ENCODE measurements at places on chromosomes 7 and 10. TPM values are rescaled to one million over a fixed set of nuclear protein-coding genes. Genes with fewer than 3 reads are reported as not detected.

DNA sequence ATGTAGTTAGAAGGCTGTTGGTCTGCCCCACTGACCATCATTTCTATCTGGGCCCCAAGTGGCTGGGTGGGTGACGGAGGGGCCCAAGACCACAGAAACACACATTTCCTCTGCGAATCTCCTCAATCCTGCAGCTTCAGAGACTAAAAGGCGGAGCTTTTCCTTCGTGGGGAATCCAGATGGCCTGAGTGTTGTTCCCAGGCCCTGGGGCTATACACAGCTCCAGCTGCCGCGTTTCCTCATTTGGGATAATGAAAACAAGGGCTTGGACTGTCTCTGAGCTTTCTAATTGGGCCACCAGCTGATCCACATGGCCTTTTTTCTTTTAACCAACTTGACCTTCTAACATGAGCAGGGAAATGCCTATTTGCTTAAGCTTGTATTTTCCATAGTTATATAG is 339.9 kb downstream of the CXCL12 start:
- no peaks in the 10 kb centered on the region for H3K4me1 ChIP-seq
- no peaks in the 10 kb centered on the region for H3K27me3 ChIP-seq
- no peak for DNase-seq
- H3K4me3 ChIP-seq: no peak overlapping the region
- H3K27ac ChIP-seq: peak overlapping the region; percentile 77

The KAZALD1 gene
- 7.3 TPM for total RNA-seq

- H3K36me3 ChIP-seq: no peaks in the 10 kb centered on the region
- DNase-seq: no peak
- H3K4me3 ChIP-seq: no peak overlapping the region
- H3K4me1 ChIP-seq: no peaks in the 10 kb centered on the region
- H3K27ac ChIP-seq: no peak overlapping the region
- H3K27me3 ChIP-seq: no peaks in the 10 kb centered on the region
These were observed 23.0 kb downstream of the CRPPA start for GRCh38 chr7:16398146-16399017.

GRCh38 chr10:1020958-1021357 is 4.7 kb downstream of the IDI2 start:
- H3K36me3 ChIP-seq: peaks cover 41% of the 10 kb centered on the region
- H3K27ac ChIP-seq: no peak overlapping the region
- DNase-seq: no peak

GRCh38 chr10:93165367-93165766 is 91.7 kb downstream of the CYP26A1 start:
- no peaks in the 10 kb centered on the region for H3K4me1 ChIP-seq
- H3K27ac ChIP-seq: no peak overlapping the region
- no peaks in the 10 kb centered on the region for H3K36me3 ChIP-seq
- no peak for DNase-seq
- H3K27me3 ChIP-seq: peaks cover 10% of the 10 kb centered on the region

The GJD4 gene
- not detected for total RNA-seq

GRCh38 chr7:111368381-111369065 is 193.8 kb downstream of the IMMP2L start:
- no peaks in the 10 kb centered on the region for H3K36me3 ChIP-seq
- DNase-seq: no peak
- H3K27me3 ChIP-seq: no peaks in the 10 kb centered on the region
- H3K4me1 ChIP-seq: no peaks in the 10 kb centered on the region
- no peak overlapping the region for H3K27ac ChIP-seq
- no peak overlapping the region for H3K4me3 ChIP-seq

DNA sequence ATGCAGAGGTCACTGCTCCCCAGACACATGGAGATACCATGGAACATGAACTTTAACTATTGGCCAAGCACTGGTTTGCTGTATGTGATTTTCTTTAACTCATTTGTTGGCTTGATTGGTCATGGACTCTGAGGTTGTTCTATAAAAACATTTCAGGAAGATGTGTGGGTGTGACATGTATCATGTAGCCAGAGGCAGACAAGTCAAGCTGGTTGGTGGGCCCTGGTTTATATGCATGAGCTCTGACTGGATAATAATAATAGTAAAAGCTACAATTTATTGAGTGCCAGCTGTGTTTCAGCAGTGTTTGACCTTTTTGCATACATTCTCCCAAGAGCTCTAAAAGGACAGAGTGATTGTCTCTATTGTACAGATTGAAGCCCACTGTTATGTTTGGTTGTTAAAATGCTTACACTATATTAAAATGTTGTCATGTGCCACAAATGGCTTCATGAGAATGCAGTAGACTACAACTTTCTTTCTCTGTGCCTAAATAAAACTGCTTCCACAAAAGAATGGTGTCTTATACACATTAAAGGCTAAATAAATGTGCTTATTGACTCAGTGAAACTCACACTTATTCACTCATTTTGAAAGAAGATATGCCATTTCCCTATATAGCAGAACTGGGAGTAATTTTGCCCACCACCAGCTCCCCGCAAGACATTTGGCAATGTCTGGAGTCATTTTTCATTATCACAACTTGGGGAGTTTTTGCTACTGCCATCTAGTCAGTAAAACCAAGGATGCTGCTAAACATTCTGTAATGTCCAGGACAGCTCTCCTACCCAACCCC is 243.6 kb upstream of the NFE2L3 start:
- no peak overlapping the region for H3K27ac ChIP-seq
- no peaks in the 10 kb centered on the region for H3K36me3 ChIP-seq
- DNase-seq: no peak
- peaks cover 24% of the 10 kb centered on the region for H3K27me3 ChIP-seq
- H3K4me1 ChIP-seq: no peaks in the 10 kb centered on the region
- H3K4me3 ChIP-seq: no peak overlapping the region

The BAG3 gene
- 132 TPM for total RNA-seq

The ITPRID1 gene
- not detected for total RNA-seq

DNA sequence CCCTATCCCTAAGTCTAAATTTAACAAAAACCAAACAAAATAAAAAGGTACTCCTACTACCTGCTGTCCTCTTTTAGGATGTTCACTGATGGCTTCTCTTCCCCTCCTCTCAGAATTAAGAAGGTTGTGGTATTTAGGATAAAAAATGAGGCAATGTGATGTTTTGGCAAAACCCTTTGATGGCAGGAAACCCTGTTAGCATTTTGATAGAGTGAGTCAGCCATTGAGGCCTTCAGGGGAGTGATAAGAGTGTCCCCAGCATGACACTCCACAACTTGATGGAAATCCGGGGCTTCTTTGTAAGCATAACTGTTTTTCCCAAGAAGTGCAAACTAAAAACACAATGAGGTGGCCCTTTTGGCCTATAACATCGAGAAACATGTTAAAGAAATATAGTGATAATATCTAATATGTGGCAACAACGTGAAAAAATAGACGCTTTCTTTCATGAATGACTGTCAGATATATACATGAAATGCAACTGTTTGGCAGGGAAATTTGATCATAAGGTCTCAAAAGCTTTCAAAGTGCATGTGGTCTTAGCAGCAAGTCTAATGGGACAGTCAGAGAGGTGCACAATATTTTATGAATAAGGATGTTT is 55.0 kb downstream of the PRTFDC1 start:
- no peak overlapping the region for H3K27ac ChIP-seq
- DNase-seq: no peak
- no peak overlapping the region for H3K4me3 ChIP-seq
- peaks cover 4% of the 10 kb centered on the region for H3K4me1 ChIP-seq

- no peak overlapping the region for H3K4me3 ChIP-seq
- no peaks in the 10 kb centered on the region for H3K27me3 ChIP-seq
- no peak overlapping the region for H3K27ac ChIP-seq
- no peaks in the 10 kb centered on the region for H3K36me3 ChIP-seq
- DNase-seq: no peak
- no peaks in the 10 kb centered on the region for H3K4me1 ChIP-seq
These were observed 1056.2 kb downstream of the LRMDA start for GRCh38 chr10:76487582-76487981.

- H3K36me3 ChIP-seq: no peaks in the 10 kb centered on the region
- H3K27me3 ChIP-seq: no peaks in the 10 kb centered on the region
- no peak for DNase-seq
- no peak overlapping the region for H3K27ac ChIP-seq
- H3K4me3 ChIP-seq: no peak overlapping the region
These were observed 20.7 kb downstream of the OR13A1 start for GRCh38 chr10:45294681-45295080.

DNA sequence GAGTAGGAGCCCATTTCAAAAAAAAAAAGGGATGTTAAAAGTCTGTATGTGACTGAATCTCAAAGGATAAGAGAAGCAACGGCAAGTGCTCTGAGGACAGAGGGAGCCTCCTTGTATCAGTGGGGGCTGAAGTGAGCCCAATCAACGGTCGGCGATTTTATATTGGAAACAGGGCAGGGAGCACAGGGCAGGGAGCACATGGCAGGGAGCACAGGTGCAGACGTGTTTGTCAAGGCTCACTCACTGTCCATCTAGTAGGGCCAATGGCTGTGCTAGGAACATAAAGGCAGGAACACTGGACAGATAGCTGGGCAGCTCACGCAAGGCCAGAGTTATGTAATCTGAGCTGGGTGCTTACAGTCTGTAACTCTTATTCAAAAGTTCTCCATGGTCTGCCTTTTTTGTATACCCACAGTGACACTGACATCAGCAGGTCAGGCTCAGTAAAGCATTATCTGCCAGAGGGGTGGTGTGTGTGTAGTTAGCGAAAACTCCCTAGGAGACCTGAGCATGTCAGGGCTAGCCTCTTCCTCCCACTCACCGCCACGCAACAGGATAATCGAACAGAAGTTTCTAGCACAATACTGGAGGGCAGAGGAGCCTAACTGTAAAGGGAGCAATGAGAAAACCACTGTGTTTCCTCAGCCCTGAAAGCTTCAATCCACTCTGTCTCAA is 15.4 kb downstream of the AKR1B1 start:
- no peaks in the 10 kb centered on the region for H3K27me3 ChIP-seq
- H3K4me1 ChIP-seq: peaks cover 18% of the 10 kb centered on the region
- H3K36me3 ChIP-seq: peaks cover 12% of the 10 kb centered on the region
- no peak overlapping the region for H3K4me3 ChIP-seq
- H3K27ac ChIP-seq: no peak overlapping the region
- DNase-seq: no peak

The TUBB8 gene
- total RNA-seq: not detected

DNA sequence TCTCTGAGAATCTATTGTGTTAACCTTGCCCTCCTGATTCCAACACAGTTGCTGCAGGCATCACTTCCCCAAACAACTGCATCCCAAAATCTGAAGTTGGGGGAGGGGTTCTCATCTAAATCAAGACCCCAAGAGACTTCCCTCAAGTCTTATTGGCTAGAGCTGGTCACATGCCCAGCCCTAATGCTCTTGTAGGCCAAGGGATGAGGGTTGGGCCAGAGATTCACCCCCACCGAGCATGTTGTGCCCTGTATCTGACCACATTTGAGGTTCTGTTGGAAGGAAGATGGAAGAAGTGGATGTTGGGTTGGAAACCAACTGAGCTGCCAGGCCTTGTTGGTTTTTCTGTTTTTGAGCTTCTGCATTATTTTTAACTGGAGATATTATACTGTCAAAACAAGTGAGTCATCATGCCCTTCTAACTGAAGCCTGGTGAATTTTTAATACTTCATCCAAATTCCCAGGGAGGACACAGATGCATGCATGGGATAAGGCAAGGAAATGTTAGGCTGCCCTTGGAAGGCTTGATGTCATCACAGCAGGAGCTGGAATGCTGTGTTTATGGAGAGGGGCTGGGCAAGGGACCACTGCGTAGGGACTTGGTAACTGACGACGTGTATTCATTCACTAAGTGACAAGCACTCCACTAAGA is 68.6 kb upstream of the CACUL1 start:
- H3K27ac ChIP-seq: no peak overlapping the region
- no peaks in the 10 kb centered on the region for H3K4me1 ChIP-seq
- H3K4me3 ChIP-seq: no peak overlapping the region
- no peak for DNase-seq

The NYAP1 gene
- 0.15 TPM for total RNA-seq

- H3K4me1 ChIP-seq: peaks cover 12% of the 10 kb centered on the region
- peaks cover 26% of the 10 kb centered on the region for H3K27me3 ChIP-seq
- no peak overlapping the region for H3K4me3 ChIP-seq
- no peak overlapping the region for H3K27ac ChIP-seq
- no peaks in the 10 kb centered on the region for H3K36me3 ChIP-seq
These were observed 553.3 kb downstream of the MDFIC start for GRCh38 chr7:115475206-115475605.

GRCh38 chr7:6631605-6632004 is 5.5 kb upstream of the ZNF316 start:
- no peaks in the 10 kb centered on the region for H3K27me3 ChIP-seq
- H3K4me1 ChIP-seq: peaks cover 4% of the 10 kb centered on the region
- no peak overlapping the region for H3K4me3 ChIP-seq
- H3K36me3 ChIP-seq: no peaks in the 10 kb centered on the region
- H3K27ac ChIP-seq: no peak overlapping the region
- DNase-seq: no peak

DNA sequence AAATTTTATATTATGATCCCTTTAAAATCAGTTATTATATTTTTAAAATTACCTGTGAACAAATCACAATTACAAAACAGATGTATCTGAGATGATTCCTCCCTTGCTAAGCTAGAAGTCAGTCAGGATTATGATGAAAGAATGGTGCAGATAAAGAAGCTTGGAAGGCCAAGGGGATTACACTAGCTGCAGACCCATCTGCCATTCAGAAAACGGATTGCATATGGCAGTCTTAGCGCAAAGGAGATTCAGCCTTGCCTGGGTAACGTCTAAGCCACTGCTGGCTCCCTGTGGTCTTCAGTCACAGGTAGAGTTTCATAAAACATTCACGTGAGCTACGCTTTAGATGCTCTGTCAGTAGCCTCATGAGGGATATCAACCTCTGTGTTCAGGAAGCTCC is 222.2 kb downstream of the POU6F2 start:
- H3K36me3 ChIP-seq: no peaks in the 10 kb centered on the region
- H3K4me3 ChIP-seq: no peak overlapping the region
- no peak for DNase-seq
- no peaks in the 10 kb centered on the region for H3K4me1 ChIP-seq
- H3K27me3 ChIP-seq: no peaks in the 10 kb centered on the region

- DNase-seq: no peak
- H3K4me3 ChIP-seq: no peak overlapping the region
- no peaks in the 10 kb centered on the region for H3K36me3 ChIP-seq
- H3K27me3 ChIP-seq: no peaks in the 10 kb centered on the region
These were observed 109.1 kb upstream of the TNS3 start for GRCh38 chr7:47690902-47691558.

GRCh38 chr10:63582690-63583089 is 61.5 kb downstream of the REEP3 start:
- no peak for DNase-seq
- H3K4me3 ChIP-seq: no peak overlapping the region
- H3K4me1 ChIP-seq: peaks cover 6% of the 10 kb centered on the region
- no peak overlapping the region for H3K27ac ChIP-seq

Measured in heart right ventricle (tissue), 16 donors.